ENCODE measurements at places on chromosomes 5 and 9.

- no peak for DNase-seq
Measured at GRCh38 chr5:150077996-150078801, 8.2 kb downstream of the CSF1R start.

DNA sequence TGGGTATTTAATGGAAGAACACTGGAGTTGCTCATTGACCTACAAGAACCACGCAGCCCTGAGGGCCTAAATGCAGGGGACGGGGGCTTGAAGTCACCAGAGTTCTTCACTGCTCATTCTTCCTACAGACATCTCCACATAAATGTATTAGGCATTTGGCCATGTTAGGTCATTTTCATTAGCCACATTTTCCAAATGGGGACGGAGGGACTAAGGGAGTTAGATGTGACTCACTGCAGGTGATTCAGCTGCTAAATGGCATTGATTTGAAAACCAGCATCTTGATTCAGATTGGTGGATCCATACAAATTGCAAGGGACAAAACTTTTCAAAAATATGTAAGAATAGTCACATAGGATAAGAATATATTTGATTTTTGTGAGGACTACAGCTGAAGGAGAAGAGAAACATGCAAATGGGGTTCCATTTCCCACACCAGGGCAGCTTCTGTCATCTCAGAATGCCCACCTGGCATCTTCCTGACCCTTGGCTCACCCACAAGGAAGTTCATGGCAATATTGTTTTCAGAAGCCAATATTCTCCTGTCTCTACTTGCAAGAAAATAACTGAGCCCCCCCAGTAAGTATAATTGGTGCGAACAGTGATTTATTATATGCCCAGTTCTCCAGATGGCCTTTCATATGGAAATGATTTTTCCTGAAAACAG is 264.8 kb downstream of the DOCK8 start:
- DNase-seq, result no peak

GRCh38 chr9:97502984-97503861 is 1.8 kb downstream of the TMOD1 start:
- no peak for DNase-seq

DNA sequence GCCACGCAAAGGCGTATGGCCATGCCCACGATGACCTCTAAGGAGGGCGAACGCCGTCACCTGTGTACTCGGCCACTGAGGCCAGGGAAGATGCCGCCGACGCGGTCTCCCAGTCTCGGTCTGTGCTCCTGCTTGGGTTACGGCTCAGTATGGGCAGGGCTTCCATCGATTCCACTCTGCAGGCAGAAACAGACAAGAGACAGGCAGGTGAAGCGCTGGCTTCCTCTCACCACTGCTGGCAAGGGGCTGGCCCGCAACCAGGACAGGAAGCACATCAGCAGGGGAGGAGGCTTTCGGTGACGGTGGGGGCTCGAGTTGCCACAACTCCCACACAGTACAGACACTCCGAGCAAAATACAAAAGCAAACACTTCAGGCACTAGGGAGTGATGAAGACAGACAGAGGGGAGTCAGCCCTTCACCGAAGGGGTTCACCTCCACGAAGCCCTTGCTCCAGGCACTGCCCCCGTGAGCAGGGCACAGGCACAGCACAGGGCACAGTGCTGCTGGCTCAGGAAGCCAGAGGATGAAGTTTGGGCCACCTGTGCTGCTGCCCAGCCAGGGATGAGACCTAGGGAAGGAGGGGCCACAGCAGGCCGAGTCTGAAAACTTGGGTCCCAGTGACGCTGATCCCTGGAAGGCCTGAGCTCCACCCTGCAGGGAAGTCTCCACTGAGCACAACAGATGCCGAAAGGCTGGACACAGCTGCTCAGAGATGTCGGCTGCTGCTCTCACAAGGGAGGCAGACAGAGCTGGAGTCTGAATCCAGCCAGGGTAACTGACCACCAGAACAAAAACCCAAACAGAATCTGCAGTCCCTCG is 91.3 kb downstream of the CAMSAP1 start:
- no peak for DNase-seq

DNA sequence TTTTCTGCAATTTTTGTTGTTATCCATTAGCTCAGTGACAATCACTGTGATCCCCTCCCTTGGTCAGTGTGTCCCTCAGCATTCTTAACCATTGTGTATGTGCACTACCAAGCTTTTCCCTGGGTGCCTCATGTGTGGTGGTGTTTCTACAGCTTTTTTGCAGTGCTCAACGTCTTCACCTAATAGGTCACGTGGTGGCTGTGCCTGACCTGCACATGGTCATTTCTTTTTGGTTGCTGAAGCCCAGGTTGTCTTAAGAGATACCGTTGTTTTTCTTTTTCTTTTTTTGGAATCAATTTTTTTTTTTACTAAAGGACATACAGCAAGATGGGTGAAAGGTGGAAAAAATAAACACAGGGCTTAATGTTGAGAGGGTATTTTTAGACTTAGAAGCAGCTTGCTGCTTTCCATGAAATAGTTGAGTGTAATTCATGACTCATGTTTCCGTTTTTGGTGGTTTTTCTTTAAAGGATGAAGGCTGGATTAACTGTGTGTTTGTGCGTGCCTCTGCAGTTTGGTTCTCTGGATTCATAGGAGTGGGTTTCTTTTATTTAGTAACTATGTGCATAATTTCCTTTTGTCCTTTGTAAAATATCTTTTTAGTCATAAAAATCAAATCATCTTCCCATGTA is 22.2 kb downstream of the SH3GL2 start:
- DNase-seq, result no peak

DNA sequence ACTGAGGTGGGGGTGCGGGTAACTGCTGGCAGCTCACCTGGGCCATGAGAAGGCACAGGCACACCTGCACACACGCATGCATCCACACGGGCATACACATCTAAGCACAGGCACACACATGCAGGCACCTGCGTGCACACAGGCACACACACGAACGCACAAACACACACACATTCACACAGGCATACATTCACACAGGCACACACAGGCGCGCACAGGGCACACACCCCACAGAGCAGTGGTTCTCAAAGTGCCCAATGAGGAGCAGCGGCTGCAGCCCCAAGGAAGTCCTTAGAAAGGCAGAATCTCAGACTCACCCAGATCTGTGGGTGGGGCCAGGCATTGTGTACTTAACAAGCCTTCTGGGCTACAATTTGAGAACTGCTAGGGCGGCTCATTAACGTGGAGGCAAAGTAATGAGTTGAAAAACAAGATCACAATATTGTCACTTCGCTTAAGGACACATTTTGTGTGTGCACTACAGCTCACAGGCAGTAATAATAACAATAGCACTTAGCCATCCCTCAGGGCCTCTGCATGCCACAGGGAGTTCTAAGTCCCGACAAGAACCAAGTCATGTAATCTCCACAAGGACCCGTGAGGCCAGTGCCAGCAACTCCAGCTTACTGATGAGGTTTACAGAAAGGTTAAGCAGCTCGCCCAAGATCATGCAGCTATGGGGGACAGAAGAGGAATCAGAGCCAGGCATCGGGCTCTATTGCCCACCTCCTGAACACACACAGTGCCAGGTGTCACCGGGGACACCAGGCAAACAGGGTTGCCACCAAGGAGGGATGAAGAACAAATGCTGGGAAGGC is 91.6 kb downstream of the ROR2 start:
- no peak for DNase-seq

GRCh38 chr9:36218411-36218901 is 27.7 kb downstream of the CLTA start:
- DNase-seq, result no peak

- DNase-seq, result no peak
Measured at GRCh38 chr9:115520646-115521045, 402.7 kb upstream of the TNC start.

- peak; percentile 31 for DNase-seq
Measured at GRCh38 chr9:72856972-72857623, 95.8 kb downstream of the ALDH1A1 start.

GRCh38 chr5:89268460-89268859 is 385.5 kb upstream of the MEF2C start:
- DNase-seq, result no peak

- no peak for DNase-seq
Measured at GRCh38 chr5:22250528-22250927, 602.6 kb downstream of the CDH12 start.

- no peak for DNase-seq
Measured at GRCh38 chr5:33332804-33333203, 108.0 kb upstream of the TARS1 start.

- no peak for DNase-seq
Measured at GRCh38 chr5:122053181-122054109, 24.6 kb downstream of the LOX start.

DNA sequence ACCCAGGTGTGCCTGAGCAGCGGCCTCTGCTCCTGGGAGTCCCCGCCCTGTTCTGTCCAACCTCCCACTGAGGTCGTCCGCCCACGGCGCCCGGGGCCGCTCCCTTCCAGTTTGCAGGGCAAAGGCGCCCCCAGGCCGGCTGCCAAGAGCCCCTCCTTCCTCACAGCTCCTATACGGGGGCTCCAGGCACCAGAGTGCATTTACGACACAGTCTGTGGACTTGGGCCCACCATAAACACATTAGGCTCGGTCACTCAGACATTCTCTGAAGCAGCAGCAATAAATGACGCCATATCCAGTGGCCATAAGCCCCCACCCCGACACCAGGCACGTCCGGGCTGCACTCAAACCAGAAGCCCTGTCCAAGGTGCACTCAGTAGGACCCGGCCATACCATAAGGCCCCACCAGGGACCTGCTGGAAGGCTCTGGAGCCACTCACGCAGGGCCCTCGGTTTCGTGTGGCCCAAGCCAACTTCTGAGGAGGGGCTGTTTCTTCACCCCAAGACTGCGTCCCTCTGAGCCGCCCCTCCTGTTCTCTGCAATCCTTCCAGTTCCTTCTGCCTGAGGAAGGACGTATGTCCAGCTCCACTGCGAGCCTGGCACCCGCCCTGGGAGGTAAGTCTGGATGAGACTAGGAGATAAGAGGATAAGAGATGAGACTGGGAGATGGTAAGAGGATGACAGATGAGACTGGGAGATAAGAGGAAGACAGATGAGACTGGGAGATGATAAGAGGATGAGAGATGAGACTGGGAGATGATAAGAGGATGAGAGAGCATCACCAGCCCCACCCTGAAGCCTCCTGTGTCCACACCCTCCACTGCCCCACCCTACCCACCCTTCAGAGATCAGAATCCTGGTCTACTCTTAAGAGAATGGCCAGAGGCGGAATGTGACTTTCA is 26.7 kb downstream of the SLC6A18 start:
- DNase-seq, result no peak

All from HTR-8/SVneo (cell line).